SJSA1 (cell line): ENCODE measurements at places on chromosomes 4 and X. TPM values are rescaled to one million over a fixed set of nuclear protein-coding genes. Genes with fewer than 3 reads are reported as not detected.

The SUPT20HL1 gene
- total RNA-seq, result not detected in 2 replicates

The XPNPEP2 gene
- 0.03 TPM in 1 of 2 replicates, not detected in the other for total RNA-seq

The RHOXF2 gene
- not detected in 2 replicates for total RNA-seq

The SPP1 gene
- 2.7 and 3.6 TPM in 2 replicates for total RNA-seq

The IQSEC2 gene
- 4.8 and 5.1 TPM in 2 replicates for total RNA-seq

The OCIAD2 gene
- total RNA-seq, result 3.8 and 14.3 TPM in 2 replicates
